ENCODE measurements at places on chromosomes 1 and 21.

- peak; percentile 65 for DNase-seq
Observed at GRCh38 chr1:161792740-161793139, 26.6 kb downstream of the ATF6 start.

DNA sequence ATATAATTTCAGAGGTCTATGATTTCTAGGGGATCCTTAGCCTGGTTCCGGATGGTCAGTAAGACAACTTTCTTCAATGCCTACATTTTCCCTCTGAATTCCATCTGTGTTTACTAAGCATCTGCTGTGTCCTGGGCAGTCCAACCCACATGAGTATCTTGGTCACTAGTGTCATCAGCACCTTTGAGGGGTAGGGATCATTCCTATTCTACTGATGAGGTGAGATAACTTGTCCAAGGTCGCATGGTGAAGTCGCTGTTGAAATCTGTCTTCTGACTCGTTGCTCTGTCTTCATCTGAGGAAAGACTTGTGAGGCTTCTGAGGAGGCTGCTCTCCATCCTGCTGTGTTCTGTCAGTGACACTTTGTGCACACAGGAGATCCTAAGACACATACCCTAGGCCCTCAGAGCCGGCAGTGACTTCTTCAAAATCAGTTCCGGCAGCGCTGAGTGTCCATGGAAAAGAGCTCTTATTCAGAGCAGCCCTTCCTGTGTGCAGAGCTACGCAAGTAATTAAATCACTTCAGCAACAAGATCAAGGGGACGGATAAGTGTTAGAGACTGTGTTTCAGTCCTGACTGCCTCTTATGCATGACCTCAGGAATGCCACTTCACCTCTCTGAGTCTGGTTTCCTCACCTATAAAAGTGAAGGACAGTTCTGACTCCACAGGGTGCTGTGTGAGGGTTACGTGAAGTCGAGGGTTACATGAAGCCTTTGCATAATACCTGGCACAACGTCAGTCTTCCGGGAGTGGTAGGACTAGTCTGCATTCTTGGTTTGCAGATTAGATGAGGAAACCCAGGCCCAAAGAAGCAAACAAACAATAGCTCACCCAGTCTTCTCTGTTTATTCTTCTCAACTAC, 28.4 kb downstream of the AK2 start:
- no peak for DNase-seq

DNA sequence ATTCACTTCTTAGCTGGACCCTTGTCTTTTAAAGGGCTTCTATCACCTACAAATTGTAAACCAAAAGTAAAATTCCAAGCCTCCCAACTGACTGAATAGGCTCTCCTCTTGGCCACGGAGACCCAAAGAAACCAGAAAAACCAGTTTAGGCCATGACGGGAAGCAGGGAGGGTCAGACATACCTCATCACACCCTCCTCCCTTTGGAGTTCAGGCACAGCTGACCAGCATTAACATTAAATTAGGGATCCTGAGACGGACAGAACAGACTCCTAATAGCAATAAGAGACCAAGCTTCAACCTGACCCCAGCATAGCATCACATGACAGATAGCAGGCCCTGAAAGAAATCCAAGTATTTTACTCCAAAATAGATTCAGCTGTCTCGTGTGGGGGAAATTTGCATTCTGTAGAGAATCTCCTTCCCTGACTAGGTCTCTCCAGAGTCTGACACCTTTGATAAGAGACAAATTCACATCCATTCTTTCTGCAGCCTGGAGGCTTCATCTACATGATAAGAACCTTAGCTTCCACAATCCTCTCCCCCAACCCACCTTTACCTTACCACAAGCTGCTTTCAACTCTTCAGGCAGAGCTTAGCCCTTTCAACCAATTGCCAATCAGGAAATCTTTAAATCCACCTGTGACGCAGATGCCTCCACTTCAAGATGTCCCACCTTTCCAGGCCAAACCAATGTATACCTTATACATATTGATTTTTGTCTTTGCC, 177.1 kb upstream of the RAB4A start:
- no peak for DNase-seq

DNA sequence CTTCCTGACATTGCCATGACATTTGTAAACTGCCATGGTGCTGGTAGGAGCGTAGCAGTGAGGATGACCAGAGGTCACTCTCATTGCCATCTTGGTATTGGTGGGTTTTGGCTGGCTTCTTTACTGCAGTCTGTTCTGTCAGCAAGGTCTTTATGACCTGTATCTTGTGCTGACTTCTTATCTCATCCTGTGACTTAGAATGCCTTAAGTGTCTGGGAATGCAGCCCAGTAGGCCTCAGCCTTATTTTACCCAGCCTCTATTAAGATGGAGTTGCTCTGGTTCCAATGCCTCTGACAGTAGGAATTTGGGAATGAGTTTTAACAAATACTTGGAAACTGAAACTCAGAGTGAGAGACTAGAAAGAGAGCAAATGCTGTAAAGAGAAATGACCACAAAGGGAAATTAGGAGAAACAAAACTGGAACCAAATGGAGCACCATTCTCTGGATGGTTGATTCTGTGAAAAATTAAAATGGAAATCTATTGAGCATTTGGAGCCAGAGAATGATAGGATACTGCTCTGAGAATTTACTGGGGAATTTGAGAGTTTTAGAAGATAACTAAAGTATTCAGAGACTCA, 50.1 kb upstream of the RHOU start:
- no peak for DNase-seq

DNA sequence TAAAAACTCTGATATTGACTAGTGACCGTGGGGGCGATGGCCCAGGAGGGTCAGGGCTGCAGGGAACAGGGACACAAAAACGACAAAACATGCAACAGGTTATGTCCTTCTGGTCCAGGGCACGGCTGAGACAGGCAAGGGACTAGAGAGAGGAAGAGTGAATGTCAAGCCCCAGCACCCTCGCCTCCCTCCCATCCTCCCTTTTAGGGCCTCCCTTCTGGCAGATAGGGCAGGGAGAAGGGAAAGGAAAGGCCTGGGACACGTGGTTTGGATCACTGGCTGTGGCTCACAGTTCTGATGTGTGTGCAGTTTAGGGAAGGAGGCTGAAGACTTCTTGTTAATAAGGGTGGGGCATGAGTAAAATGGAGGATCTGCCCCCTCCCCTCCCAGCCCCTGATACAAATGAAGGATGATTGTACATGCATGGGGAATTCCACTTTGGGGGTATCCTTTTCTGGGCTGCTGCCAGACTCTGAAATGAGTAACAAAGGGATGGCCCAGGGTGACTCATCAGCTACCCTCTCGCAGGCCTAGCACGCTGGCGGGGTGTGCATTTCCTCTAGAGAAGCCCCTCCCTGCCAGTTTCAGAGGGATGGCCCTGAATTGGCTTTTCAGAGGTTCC, 14.2 kb downstream of the CAPN2 start:
- peak; percentile 89 for DNase-seq

GRCh38 chr1:10631121-10631810, 156.5 kb downstream of the PEX14 start:
- DNase-seq, result no peak

DNA sequence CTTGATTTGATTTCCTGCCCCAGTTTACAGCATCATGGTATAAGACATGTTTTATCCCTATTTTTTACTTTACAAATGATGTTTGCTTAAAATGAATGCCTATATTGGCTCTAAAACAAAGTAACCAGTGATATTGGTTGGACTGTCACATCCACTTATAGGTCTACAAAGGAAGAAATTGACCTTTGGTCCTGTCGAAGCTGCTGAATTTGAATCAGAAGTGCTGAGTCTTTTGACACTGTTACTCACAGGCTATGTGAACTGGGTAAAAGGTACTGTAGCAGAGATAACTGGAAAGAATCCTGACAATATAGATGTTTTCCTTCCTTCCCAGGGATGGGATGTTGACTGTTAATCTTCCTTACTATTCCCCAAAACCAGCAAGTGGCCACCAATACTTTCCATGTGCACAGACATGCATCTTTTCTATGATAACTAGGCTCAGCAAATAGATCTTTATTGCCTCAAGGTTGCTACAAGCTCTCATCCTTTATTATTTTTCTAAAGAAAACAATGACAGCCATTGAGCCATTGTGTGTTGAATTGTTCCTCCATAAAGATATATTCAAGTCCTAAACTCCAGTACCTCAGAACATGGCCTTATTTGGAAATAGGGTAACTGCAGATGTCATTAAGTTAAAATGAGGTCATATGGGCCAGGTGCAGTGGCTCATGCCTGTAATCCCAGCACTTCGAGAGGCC, 175.9 kb upstream of the NR5A2 start:
- DNase-seq, result no peak

GRCh38 chr1:12593621-12594066, 24.4 kb downstream of the DHRS3 start:
- peak; percentile 43 for DNase-seq

DNA sequence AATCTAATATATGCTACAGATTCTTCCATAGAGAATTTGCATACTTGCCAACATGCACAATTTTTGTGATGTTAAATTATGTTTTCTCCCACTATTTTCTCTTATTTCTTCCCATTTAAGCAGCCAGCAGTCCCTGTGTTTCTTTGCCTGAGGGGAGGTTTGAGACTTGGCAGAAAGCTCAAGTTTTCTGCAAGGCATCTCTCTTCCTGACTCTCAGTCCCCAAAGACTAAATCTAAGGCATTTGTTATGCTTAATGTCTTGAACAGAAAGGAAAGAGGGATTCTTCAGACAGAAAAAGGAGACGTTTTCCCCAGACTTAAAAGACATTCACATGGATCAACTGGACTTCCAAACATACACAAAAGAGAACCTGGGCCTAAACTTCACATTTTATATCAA, 354.4 kb downstream of the RYR2 start:
- DNase-seq, result no peak

GRCh38 chr1:151047591-151047924, at the start of gene C1orf56:
Gene C1orf56 (plus strand): TSS chr1:151047751. CDS start chr1:151047848, 97 bp downstream.
- DNase-seq, result peak; percentile 65

Measured in NB4 (cell line).